ENCODE measurements at places on chromosomes 3 and 15.

DNA sequence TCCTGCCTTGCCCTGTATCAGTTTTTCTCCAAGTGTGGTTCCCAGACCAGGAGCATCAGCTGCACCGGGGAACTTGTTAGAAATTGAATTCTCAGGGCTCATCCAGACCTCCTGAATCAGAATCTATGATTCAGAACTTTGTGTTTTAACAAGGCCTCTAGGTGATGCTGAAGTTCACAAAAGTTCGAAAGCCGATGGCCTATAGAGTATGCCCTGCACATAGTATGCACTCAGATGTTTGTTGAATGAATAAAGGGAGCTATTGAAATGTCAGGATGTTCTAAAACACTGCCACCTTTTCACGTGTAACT, 664 bp upstream of the LARP6 start:
- no peak for DNase-seq

DNA sequence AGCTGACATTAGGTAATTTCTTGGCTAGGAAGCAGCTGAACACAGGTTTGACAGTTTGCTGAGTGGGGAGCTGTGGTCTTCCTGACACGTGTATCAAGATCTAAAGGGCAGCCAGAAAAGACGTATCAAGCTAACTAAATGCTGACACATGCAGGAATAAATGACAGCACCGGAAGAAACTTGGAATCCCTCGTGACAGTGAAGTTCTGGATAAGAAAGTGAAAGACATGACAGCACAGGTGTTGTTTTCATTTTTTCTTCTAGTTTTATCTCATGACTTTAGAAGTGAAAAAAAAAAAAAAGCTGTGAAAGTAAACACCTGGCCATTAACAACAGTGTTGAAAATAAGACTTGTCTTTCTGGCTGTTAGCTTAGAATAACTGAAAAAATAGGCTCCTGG, 48.7 kb downstream of the FGF7 start:
- no peak for DNase-seq

DNA sequence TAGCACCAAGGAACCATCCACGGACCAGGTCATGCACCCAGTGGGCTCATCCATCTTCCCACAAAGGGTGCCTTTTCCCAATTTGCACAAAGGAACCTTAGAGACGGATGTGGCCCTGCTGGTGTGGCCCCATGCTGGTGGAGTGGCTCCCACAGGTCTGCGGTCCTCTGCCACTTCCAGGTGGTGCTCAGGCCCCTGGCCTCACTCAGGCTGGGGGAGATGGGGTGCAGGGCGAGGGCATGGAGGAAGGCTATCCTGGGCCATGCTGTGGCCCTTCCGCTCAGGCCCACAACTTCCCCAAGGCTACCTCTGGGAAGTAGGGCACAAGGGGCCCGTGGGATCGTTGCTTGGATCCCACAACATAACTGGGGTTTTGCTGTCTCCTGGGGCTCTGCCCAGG, 5.2 kb upstream of the SYNM start:
- DNase-seq, result no peak

GRCh38 chr3:165442061-165442460, 245.9 kb upstream of the SLITRK3 start:
- DNase-seq, result no peak

Data from Karpas-422 (cell line).